NCI-H510A (cell line): ENCODE measurements at places on chromosomes 12 and 14.
A peak's percentile ranks its signal among the peaks of the same experiment; 100 is the strongest.

DNA sequence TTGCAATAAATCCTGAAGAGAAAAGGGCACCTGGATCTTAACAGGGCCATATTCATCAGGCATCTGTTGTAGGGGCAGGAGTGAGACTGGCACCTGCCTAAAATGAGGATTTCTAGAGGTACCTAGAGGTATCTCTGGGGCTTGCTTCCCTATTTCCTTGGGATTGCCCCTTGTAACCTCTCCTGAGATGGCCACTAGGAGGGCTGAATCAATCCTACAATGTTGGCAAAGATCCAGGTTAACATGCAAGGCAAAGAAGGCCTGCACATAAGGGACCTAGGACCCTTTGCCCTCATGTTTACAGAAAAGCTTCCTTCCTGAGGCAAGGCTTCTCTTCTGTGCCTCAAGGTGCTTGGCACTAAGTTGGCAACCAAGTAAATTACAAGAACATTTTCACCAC is 25.8 kb upstream of the CLEC4E start:
- DNase-seq, result no peak

- no peak for DNase-seq
Observed at GRCh38 chr12:107105410-107105703, 12.0 kb upstream of the CRY1 start.

- no peak for DNase-seq
Observed at GRCh38 chr12:62893276-62893675, 41.7 kb downstream of the PPM1H start.

DNA sequence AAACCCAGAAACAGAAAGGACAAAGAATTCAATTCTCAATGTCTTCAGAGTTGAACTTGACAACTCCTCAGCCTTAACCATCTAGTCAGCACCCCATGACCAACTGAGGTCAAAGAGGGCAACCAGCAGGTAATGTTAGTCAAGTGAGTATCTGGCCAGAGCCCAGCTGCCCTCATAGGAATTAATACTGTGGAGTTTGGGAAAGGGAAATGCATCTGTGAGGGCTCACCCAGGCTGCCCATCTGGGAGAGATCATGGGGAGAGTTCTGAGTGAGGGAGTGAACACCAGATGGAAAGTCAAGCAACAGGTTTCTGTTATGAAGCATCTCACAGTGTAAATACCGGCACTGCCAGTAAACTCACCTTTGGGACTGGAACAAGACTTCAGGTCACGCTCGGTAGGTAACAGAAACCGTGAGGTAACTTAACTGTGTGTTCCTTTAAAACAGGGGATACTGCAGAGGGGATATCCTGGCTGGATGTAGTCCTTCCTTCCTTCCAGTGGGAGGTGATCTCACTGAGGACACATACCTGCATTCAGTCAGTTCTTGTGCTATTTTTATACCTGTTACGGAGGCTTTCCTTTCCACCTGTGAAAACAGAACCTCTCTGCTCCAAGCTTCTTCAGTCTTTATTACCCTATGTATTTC is 94.4 kb downstream of the DAD1 start:
- DNase-seq, result no peak

- no peak for DNase-seq
Observed at GRCh38 chr12:75439930-75440329, 40.6 kb upstream of the GLIPR1 start.

DNA sequence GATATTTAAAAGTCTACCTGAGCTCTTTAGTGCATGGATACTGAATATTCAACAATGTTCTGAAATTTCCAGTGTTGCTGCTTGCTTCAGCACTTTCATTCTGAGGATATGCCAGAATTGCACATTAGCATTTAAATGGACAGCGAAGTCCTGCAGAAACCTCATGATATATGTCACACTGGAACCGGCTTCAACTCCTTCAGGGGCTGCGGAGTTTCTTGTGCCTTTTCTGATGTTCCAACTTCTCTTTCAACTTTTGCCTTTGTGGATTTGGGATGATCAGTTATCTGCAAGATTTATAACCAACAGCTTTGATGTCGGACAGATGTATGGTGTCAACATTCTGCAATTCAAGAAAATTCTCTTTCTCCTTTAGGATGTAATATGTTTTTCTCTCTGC is 142.5 kb upstream of the LMNTD1 start:
- DNase-seq, result no peak

GRCh38 chr12:1350055-1350933 is 244.1 kb downstream of the FBXL14 start:
- no peak for DNase-seq

GRCh38 chr14:98347686-98348085 is 924.3 kb downstream of the BCL11B start:
- DNase-seq, result no peak

- DNase-seq, result no peak
Observed at GRCh38 chr14:22748631-22749068, 17.8 kb upstream of the OXA1L start.

DNA sequence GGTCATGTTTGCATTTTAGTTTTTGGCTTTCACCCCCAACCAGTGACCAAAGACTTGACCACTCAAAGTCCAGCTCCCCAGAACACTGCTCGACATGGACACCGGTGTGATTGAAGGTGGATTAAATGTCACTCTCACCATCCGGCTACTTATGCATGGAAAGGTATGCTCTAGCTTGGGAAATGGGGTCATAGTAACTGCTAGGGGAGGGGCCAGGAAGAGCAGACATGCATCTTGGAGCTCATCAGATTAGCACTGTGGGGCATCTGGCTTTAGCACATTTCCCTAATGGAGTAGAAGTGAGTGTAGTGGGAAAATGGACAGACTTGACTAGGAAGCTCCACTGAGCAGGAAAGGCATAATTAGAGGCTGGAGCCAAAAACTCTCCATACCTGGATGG is 2.8 kb downstream of the PCBP2 start:
- DNase-seq, result no peak

GRCh38 chr14:72111911-72112310 is 179.7 kb downstream of the RGS6 start:
- no peak for DNase-seq

DNA sequence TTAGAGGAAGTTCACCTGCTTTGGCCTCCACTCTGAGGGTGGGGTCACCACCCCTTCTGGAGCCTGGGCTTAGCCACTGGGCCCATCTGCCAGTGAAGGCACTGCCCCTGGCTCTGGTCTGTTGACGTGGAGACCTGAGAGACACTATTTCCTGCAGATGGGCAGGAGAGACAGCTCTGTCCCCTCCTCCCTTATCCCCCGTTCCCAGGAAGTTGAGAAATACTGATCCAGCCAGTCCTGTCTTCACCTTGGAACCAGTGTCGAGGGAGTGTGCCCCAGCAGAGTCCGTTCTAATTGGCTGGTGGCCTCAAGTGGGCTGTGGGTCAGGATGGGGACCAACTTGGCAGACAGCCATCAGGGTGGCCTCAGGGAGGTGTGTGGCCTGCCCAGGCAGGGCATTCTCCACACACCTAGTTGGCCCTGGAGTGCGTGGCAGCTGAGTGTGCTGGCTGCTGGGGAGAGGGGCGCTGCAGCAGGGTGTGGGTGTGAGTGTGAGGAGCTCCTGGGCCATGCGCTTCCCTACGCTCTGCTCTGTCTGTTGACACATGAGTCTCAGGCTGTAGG is 25.4 kb downstream of the CLSTN3 start:
- DNase-seq, result peak; percentile 91

DNA sequence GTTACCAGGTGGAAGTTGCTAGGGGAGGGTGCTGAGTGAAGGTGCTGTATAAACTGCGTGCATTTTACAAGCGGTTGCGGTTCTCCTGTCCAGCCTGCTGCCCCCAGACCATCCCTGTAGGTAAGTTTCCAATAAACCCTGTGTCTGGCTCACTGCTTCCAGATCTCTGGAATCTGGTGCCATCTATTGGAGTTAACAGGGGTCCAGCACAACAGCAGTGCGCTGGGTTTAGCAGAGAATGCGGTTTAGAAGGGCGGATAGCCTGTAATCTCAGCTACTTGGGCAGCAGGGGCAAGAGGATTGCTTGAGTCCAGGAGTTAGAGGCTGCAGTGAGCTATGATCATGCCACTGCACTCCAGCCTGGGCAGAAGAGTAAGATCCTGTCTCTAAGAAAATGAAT is 4.9 kb downstream of the AACS start:
- DNase-seq, result no peak

- no peak for DNase-seq
Observed at GRCh38 chr14:22510527-22511110, 78.4 kb downstream of the DAD1 start.

DNA sequence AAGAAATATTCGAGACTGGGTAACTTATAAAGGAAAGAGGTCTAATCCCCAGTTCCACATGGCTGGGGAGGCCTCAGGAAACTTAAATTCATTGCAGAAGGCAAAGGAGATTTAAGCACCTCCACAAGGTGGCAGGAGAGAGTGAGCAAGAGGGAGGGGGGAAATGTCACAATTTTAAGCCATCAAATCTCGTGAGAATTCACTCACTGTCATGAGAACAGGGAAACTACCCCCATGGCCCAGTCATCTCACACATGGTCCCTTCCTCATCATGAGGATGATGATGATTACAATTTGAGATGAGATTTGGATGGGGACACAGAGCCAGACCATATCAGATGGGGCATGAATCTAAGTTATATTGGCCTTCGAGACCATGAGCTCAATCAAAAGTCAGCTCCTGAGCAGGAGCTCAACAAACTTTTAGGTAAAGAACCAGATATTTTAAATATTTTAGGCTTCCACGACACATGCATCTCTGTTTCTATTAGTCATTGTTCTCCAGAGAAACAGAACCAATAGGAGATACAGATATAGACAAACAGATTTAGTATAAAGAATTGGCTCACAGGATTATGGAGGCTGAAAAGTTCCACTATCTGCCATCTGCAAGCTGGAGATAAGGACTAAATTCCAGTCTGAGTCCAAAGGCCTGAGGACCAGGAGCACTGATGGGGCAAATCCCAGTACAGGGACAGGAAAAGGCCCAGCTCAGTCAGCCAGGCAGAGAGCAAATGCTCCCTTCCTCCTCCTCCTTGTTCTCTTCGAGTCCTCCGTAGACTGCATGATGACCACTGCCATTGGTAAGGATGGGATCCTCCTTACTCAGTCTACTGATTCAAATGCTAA is 24.9 kb downstream of the DGLUCY start:
- no peak for DNase-seq

GRCh38 chr12:45010059-45010458 is 40.8 kb downstream of the DBX2 start:
- DNase-seq, result no peak

GRCh38 chr14:53330441-53330840 is 177.3 kb upstream of the DDHD1 start:
- no peak for DNase-seq

GRCh38 chr12:65540140-65540539 is 261.7 kb downstream of the MSRB3 start:
- no peak for DNase-seq

GRCh38 chr12:122393817-122394216 is 28.7 kb downstream of the CLIP1 start:
- no peak for DNase-seq

DNA sequence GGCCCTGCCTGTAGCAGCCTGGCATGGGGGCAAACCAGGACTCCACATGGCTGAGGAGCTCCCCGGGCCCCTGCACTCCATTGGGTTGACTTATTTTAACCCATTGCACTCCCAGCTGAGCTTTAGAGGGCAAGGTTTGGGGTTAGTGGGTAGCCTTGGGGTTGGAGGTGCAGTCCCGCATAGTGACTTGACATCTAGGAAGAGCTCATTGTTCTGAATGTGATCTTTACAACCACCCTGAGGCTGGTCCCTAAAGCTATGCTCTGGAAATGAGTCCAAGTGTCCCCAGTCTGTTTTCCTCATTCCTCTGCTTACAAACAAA is 36.4 kb downstream of the NFKBIA start:
- DNase-seq, result no peak

DNA sequence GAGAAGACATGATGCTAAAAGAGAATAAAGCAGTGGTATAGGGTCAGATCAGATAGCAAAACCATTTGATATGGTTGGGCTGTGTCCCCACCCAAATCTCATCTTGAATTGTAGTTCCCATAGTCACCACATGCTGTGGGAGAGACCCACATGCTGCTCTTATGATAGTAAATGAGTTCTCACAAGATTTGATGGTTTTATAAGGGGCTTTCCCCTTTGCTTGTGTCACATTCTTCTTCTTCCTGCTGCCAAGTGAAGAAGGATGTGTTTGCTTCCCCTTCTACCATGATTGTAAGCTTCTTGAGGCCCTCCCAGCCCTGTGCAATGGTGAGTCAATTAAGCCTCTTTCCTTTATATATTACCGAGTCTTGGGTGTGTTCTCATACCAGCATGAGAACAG is 49.4 kb downstream of the SLC16A7 start:
- no peak for DNase-seq

GRCh38 chr14:99300190-99300589 is 28.2 kb upstream of the BCL11B start:
- no peak for DNase-seq

DNA sequence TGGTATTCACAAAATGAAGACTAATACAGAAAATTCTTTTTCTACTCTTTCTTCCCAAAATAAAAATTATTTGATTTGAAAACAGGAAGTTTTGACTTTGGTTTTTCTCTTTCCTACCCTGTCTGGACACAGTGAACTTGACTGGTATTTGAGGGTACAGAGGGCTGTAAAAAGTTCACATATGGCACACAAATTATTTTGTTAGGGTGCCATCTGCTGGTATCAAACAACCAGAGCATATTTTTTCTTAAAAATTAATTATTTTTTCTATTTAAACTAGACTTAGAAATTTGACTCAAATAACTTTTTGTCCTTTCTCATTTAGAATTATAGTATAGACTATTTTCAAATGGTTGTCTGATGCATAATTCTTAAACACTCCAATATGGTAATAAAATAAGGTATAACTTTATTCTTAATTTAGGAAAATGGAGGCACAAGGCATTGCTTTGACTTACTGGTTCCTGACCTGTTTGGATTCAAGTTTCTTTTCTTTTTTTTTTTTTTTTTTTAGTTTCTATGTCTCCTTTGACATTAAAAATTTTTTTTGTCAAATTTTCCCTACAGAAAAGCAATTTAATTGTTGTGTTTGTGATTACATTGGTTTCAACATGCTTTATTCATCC is 390.6 kb downstream of the PRKD1 start:
- DNase-seq, result no peak

DNA sequence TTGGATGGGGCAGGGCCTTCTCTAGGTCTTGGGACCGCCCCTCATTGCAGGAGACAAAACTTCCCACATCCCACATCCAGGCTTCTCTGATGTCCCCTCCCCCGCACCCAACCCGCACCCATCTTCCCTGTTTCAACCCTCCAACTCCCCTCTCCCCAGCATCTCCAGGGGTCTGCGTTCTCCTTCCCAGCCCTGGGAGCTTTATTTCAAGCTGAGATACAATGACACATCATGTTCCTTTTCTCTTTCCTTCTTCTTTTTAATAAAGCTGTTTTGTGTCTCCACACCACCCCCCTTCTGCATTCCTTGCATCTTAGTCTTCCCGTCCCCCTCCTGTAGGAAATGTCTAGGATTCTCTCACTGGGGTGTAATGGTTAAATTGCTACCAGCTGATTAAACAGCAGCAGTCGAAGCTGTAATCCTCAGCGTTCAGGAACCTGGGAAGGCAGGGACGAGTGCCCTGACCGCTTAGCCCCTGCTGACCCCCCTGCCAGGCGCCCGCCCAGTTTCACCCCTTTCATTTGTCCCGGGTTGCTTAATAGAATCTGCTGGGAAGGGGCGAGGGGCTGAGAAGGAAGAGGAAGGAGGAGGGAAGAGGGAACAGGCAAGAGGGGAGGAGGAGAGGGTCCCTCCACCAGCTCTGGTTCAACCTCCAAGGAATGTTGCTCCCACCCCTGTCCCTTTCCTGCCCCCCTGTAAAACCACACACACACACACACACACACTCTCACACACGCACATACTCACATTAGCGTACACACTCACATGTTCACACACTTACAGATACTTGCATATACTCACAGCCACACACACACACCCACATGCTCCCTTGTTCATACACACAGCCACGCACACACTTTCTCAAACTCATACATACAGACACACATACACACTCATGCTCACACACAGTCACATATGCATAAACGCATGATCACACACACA is 104.5 kb upstream of the MED13L start:
- no peak for DNase-seq
